ENCODE measurements at places on chromosomes 3 and 15.

- DNase-seq: no peak
Measured at GRCh38 chr3:81980596-81981494, 219.4 kb upstream of the GBE1 start.

DNA sequence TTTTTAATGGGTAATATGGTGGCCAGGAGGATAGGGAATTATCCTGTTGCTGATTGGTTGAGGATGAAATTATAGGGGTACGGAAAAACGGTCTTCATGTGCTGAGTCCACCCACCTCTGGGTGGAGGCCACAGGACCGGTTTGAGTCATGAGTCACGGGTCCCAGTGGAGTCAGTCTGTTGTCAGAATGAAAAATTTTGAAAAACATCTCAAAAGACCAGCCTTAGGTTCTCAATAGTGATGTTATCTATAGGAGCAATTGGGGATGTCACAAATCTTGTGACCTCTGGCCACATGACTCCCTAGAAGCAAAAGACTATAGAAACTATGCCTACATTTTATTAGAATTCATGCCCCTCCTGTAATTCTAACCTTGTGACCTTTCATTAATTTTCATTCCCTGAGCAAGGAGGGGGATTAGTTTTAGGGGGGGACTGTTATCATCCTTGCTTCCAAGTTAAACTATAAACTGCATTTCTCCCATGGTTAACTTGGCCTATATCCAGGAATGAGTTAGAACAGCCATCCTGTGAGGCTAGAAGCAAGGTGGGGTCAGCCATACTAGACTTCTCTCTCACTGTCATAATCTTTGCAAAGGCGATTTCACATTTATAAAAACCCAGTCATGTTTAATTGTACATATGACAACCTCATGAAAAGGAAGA lies 101.2 kb downstream of the TCF12 start:
- DNase-seq: no peak

DNA sequence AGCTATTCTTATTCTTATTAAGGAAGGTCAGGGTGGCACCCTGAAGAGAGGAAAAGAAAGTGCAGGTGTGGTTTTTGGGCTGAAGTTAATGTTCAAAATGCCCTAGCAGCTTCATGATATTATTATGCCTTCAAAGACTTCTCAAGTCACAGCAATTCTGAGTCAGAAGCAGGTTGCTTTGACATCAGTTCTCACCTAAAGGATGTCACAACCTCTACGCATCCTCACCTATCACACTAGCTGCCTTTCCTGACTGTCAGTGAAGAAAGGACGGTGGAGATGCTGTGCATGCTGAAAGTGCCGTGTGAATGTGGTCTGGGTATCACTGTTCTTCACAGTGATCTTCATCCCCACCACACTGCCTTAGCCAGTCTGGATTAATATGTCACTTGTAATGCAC lies 49.6 kb downstream of the NPTN start:
- DNase-seq: no peak

- no peak for DNase-seq
Measured at GRCh38 chr3:187841560-187841959, 96.3 kb upstream of the BCL6 start.

DNA sequence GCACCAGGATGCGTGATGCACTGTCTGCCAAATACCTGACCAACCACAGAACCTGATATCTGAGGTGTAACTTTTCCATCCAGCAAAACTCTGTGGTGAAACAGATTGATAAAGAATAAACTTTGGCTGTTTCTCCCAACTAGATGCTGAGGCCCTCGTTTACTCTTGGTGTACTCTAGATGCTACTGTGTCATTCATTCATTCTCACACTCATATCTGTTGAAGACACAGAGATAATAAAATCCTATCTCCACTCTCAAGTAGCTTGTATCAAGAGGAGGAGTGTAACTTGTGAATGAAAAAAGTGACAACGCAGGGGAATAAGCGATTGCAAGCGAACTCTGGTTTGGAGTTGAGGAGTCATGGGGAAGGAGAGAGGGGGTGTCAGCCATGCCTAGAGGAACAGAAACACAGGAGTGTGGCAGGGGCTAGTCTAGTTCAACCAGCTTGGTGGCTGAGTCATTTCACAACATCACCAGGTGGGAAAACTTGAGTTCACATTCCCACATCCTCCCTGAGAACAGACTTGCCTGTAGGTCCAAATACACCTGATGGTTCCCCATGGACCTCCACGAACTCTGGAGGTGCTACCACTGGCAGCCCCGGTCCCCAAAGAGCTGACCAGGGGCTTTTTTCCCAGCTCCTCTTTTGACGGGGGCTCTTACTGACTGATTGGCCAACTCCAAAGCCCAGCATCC lies 73.3 kb upstream of the SNRK start:
- DNase-seq: no peak

DNA sequence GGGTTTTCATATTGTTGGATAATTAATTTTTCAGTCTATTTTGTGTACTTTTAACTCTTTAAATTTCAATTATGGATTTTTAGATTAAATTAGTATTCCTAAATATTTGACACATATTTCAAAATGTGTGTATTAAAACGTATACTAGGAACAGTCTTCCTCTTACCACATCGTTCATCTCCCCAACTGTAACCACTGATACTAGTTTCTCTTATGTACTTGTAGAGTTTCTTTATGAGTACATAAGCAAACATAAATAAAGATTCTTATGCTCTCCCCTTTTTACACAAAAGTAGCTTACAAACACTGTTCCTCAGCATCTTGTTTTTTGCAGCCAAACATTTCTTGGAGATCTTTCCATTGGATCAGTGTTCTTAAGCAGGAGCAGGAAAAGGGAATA lies 45.9 kb downstream of the CMSS1 start:
- no peak for DNase-seq

DNA sequence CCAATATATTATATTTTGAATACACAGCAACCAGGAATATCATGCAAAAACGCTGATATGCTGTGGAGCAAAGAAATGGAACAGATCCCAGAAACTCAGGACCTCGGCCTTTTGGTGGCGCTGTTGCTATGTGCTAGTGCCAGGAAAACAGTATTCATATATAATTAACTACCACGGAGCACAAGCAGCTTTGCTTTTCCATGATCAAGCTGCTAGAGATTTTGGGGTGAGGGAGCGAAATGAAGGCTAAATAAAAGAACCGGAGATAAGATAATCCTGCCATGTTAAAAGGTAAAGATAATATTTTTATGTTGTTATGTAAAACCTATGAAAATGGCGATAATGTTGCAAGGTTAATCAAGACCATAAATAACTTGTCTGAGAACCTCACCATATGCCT lies 157.7 kb upstream of the FAM3D start:
- peak; percentile 11 for DNase-seq

- DNase-seq: peak; percentile 76
Measured at GRCh38 chr15:63727542-63727941, 106.2 kb downstream of the HERC1 start.

DNA sequence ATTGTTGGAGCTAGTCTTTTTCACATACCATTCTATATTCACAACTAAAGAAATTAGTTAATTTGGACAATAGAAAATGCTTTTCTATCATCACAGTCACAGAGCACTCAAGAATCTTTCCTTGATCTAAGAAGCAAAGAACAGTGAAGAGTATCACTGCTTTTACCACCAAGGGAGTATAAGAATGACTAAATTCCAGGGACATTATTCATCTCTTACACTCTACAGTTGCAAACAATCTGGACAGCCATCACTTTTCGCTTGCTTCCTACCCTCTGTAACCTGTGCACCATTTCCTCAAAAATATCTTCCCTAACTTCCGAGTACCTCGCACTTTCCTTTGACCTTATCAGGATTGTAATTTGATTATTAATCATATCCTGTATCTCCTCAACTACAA lies 359.5 kb upstream of the TMCO5A start:
- DNase-seq: no peak

DNA sequence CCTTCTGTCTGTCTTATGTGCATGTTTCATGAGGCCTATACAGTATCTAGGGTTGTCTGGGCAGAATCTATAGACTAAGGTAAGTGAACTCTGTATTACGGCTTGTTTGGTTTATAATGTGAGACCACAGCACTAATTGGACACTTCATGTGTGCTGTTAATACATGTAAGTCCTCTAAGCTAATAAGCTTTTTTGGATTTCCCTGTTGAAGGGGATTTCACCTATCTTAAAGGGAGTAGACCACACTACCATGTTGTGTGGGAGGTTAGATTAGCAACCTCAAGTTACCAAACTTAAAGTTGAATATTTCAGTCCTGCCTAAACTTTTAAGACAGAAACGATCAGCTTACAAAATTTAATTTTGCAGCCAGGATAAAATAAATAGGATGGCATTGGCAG lies 189.8 kb upstream of the GOLIM4 start:
- DNase-seq: no peak

GRCh38 chr15:27491666-27492621 lies 521.0 kb downstream of the GABRG3 start:
- DNase-seq: no peak

DNA sequence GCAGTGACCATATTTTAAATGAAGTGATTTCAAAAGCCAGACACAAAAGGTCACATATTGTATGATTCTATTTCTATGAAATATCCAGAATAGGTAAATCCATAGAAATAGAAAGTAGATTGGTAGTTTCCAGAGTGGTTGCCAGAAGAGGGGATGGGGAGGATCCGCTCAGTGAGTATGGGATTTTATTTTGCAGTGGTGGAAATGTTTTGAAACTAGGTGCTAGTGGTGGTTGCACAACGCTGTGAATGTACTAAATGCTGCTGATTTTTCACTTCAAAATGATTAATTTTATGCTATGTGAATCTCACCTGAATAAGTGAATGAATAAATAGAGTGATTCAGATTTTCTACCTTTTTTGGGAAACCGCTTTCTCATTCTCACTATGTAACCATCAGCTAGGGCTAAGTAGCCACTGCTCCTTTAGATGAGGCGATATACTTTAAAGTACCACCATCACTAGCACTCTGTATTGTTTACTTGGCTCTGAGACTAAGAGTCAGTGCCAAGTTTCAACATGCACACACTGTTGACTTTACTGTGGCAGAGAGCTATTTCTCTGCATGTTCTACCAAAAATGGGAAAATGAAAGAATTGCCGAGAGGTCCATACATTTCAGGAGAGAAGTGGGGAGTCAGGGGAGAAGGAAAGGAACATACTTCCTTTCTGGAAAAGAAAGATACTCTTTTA lies 90.7 kb upstream of the GOLIM4 start:
- DNase-seq: no peak

GRCh38 chr3:102532901-102533300 lies 98.1 kb downstream of the ZPLD1 start:
- no peak for DNase-seq

DNA sequence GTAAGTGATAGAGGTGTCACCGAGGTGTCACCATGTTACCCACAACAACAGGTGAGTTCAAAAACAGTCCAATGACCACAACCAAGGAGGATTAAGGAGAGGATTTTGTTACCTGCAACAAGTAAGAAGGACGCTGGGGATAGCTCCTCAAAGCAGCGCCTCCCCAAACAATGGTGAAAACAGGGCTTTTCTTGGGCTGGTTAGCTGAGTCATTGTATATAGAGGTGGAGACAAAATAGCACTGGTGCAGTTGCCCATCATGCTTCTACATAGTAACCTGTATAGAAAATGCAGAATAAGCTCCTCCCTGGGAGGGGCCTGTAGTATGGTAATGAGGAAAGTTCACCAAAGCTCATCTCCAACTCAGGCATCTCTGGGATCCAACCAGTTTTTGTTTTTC lies 116.9 kb upstream of the EIF1B start:
- DNase-seq: no peak

- DNase-seq: no peak
Measured at GRCh38 chr15:58388211-58388610, 43.6 kb upstream of the LIPC start.

- DNase-seq: no peak
Measured at GRCh38 chr3:174951498-174952005, 92.4 kb downstream of the NAALADL2 start.

DNA sequence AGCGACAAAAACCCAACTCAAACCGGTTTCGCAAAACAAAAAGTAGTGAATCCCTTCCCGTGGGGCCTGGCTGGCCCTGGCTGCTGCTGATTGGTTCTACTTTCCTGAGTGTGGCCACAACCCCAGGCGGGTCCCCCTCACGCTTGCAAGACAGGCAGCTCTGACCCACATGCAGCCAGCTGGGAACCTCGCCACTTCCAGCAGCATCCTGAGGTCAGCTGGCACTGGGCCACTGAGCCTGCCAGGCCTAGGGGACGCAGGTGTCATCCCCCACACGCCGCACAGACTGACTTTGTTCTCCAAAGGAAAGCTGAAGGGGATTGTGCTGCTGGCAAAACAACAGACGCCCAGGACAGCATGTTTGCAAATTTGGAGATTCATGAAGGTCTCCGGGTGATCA lies 111.1 kb downstream of the TPRA1 start:
- no peak for DNase-seq

- no peak for DNase-seq
Measured at GRCh38 chr3:106560451-106560966, 691.7 kb upstream of the CBLB start.

DNA sequence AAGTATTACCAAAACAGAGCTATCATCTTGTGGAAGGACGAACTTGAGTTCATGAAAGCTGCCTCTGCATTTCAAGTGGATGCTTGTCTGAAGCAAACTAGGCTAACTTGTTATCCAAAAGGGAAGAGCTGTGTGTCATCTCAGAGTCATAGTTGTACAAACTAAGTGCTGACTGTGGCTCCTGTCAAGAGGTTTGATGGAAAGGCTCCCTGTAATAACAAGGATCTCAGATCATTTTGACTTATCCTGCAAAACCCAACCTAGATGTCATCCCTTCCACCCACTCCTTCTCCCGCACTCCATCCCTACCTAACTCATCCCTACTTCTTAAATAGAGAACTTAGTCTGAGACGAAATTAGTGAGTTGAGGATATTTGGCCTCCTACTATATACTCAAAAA lies 110.8 kb downstream of the NR2E3 start:
- no peak for DNase-seq

DNA sequence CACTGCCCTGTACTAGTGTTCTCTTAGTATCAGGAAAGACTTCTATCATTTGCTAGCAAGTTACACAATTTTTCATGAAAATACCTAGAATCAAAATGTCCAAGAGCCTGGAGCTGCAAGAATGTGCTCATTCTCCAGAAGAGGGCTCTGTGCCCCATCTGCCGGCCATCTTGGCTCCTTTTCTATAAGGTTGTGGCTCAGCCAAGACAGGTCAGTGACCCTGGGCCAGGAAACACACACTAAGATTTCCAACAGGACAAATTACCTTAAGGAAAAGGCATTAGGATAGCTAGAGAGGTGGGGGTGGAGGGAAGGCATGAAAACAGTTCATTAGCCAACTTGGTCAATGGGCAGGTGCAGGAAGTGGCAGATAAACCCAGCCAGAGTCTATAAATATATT lies 20.7 kb downstream of the TIMP4 start:
- DNase-seq: peak; percentile 7

DNA sequence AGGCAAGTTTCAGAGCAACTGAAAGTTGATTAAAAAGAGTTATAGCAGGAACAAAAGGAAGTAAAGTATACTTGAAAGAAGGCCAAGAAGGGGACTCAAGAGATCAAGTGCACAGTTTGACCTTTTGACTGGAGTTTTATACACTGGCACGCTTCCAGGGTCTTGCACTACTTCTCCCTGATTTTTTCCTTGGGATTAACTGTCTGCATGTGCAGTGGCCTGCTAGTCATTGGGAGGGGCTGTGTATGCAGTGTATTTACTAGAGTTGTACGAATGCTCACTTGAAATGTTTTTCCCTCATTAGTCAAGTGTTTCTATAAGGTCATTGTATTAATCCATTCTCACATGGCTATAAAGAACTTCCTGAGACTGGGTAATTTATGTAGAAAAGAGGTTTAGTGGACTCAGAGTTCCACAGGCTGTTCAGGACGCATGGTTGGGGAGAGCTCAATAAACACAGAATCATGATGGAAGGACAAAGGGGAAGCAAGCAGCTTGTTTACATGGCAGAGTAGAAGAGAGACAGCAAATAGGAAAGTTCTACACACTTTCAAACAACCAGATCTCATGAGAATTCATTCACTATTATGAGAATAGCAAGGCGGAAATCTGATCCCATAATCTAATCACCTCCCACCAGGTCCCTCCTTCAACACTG lies 571.8 kb downstream of the ZPLD1 start:
- no peak for DNase-seq

All from NCI-H1417 (cell line).